Activated T-helper 1 cell treated with anti-CD3 and anti-CD28 coated beads, Interleukin-2, amount 50 U/mL, for 16 hours (primary cell): ENCODE measurements at places on chromosomes 1 and 21.

- DNase-seq: no peak
These were observed 81.5 kb upstream of the LYPLAL1 start for GRCh38 chr1:219092206-219092605.

GRCh38 chr1:174911606-174912005, 88.1 kb upstream of the CACYBP start:
- DNase-seq: no peak

DNA sequence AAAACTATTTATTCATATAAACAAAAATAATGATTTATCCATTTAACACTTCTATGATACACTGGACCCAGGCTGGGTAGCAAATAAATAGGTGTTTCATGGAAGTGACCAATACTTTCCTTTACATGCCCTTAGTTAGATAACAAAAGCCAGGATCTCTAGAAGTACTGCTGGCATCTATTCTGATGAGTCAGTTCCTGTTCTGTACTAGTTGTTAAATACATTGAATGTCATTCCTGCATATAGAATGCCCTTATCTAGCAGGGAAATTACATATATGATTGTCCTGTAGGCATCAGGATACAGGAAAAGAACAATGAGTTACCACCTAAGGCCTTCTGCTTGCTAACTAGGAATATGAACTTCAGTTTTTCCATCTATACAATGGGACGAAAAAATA, 130.8 kb downstream of the HFM1 start:
- no peak for DNase-seq

- DNase-seq: no peak
These were observed 22.5 kb downstream of the ZNF670 start for GRCh38 chr1:247056071-247056470.

DNA sequence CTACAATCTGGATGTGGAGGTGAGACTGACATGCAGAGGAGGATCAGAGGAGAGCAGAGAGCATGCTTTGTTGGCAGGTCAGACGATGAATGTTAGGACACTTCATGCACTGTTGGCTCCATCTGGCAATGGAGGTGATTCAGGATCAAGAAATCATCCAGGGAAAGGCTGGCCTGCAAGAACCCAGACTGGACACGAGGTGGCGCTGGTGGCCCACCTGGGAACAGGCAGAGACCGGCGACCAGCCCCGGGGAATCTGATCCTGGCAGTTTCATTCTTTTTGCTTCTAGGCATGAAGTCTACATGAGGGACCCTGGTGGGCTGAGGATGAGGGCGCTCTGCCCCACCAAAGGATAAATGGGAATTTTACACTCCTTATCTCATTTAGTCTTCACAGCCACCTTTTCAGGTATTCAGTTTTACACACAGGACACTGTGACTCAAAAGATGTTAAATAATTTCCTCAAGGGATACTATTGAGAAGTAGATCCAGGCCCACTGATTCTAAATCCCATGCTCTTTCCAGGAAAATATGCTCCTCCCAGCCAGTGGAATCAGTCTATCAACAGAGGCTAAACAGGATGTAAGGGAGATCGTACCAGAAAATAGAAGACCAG, 26.2 kb upstream of the SCMH1 start:
- DNase-seq: peak; percentile 41

DNA sequence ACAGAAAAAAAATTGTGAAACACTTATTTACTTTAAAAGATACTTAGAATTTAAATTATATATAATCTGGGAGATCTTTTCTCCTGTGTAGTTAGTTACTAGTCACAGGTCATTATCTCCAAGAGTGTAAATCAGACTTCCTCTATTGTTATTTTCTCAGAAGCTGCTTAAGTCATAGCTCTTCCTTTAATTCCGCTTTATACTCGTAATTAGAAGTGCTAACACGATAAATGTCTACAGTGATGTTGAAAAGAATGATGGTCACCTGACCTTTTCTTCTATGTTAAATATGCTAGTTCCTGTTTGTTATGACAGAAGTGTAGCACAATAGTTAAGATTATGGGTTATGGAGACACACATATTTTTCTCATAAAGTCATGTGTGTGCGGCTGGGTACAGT, 123.6 kb downstream of the TGFB2 start:
- no peak for DNase-seq

GRCh38 chr1:111600886-111601386, 18.7 kb upstream of the RAP1A start:
- DNase-seq: no peak

- DNase-seq: no peak
These were observed 62.9 kb downstream of the TRABD2B start for GRCh38 chr1:47934243-47934805.

- DNase-seq: no peak
These were observed 1.3 kb upstream of the COL6A1 start for GRCh38 chr21:45980271-45980670.

DNA sequence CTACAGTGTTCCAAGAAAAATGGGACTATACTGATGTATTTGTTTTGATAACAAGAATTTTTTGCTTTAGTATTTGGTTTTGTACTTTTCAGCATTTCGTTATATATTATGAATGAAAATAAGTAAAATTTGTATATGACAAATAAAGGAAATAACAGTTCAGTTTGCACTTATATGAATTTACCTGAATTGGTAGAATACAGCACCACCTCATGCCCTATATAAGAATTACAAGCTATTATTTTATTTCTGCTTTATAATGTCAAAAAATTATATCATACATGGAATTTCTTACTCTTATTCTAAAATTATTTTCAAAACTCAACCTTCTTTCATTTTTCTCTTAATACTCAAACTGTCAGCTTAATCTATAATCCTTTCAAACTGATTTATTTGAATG, 14.6 kb downstream of the EFCAB7 start:
- DNase-seq: no peak
